ENCODE measurements at places on chromosomes 2 and 18.

- no peak for DNase-seq
Observed at GRCh38 chr2:26540961-26541360, 63.0 kb upstream of the OTOF start.

DNA sequence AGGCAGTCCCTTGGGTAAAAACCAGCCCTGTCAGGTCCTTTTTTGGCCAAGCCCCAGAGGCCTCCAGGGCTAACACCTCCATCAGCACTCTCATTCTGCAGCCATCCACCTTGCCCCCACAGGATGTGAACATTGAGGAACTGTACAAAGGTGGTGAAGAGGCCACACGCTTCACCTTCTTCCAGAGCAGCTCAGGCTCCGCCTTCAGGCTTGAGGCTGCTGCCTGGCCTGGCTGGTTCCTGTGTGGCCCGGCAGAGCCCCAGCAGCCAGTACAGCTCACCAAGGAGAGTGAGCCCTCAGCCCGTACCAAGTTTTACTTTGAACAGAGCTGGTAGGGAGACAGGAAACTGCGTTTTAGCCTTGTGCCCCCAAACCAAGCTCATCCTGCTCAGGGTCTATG, 7.3 kb downstream of the IL1F10 start:
- DNase-seq = no peak

- DNase-seq = no peak
Observed at GRCh38 chr2:17628349-17629261, 88.1 kb downstream of the VSNL1 start.

- DNase-seq = no peak
Observed at GRCh38 chr2:170999654-171000053, 70.6 kb downstream of the GORASP2 start.

GRCh38 chr2:51812138-51812866, 780.4 kb upstream of the NRXN1 start:
- DNase-seq = no peak

DNA sequence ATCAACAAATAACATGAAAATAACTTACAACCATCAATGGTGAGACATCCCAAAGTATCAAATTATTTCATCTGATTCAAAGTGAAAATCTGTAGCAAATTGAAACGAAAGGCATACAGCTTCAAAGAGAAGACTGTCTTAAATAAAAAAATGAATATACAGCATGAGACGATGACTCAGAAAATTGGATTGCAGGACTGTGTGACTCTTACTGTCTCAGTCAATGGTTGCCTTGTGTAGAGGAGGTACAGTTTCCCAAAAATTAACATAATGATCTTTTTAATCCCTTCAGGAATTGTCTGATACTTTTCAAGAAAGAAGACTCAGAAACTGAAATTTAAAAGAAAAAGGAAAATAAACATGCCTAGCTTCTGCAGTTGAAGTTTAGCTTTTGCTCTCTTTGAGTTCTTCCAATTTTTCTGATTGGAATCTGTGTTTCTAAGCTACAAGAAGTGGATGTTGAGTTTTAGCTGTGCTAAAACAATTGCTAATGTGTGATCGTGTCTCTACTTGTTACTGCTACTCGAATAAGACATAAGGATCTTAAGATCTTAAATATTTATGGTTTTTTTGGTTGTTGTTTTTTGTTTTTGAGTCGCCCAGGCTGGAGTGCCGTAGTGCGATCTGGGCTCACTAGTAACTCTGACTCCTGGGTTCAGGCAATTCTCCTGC, 41.1 kb upstream of the EPB41L3 start:
- DNase-seq = no peak

- DNase-seq = no peak
Observed at GRCh38 chr18:13493079-13493478, 233.3 kb downstream of the FAM210A start.

DNA sequence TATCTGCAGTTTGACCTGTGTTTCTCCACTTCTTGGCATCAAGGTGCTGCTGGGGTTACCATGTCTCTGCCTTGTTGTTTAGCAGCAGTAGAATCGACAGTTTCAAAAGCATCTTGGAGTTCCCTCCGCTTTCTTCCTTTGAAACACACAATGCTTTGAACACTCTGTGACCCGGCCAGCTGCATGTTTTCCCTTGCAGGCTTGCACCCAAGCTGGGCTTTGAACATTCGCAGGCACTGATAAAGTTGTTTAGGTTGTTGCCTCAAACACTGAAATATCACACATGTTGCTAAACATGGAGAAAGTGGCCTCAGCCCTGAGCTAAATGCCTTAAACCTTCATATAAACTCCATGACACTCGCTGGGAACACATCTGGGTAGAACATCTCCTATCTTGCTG, 251.7 kb downstream of the TSN start:
- DNase-seq = no peak

GRCh38 chr2:8606649-8607550, 75.0 kb upstream of the ID2 start:
- DNase-seq = no peak

DNA sequence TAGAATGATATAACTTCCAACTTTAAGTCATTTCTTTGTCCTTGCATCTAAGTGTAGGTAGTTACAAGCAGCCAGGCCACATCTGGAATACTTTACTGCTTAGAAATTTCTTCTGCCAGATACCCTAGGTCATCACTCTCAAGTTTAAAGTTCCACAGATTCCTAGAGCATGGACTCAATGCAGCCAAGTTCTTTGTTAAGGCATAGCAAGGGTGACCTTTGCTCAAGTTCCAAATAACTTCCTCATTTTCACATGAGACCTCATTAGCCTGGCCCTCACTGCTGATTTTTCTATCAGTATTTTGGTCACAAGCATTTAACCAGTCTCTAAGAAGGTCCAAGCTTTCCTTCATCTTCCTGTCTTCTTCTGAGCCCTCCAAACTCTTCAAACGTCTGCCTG, 7.8 kb upstream of the UGT1A9 start:
- no peak for DNase-seq

GRCh38 chr18:7723558-7723957, 156.4 kb downstream of the PTPRM start:
- no peak for DNase-seq

- DNase-seq = no peak
Observed at GRCh38 chr2:209162129-209162528, 261.7 kb upstream of the MAP2 start.

DNA sequence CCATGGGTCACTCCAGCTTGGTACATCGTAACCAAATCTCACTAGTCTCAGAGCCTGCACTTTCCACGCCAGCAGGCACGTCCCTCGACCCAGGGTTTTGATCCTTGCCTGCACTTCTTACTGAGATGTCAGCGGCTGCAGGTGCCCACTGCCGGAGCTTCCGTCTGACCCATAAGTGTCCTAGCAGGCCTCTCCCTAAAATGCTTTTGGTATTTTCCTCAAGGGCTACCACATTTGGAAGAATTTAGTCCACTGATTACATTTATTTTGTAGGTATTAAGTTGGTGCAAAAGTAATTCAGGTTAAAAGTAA, 175.0 kb upstream of the FBXO11 start:
- no peak for DNase-seq

GRCh38 chr2:5938566-5938896, 246.3 kb downstream of the SOX11 start:
- no peak for DNase-seq

DNA sequence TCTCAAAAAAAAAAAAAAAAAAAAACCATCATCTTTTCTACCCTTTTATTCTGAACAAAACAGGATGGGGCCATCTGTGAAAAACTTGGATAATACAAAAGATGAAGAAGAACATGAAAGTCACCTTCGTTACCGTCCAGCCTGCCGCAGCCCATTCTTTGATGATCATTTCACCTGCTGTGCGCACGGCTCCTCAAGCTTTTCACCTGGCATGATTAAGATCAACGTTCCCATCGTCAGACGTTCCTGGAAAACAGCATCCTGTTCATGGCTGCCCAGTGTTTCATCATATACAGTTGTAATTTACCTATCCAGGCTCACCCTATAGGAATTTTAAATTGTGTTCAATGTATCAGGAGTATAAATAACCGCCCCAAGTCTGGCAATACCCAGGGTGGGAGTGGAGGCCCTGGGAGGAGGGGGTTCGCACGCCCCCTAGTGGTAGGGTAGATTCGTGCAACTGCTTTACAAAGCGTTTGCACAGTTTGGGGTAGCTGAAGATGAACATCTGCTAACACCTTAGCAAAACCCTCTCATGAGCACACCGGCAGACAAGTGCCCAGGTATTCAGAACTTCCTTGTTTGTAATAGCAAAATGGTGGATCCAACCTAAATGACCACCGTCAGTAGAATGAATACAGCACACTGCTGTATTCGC, 49.0 kb upstream of the GLI2 start:
- no peak for DNase-seq

- no peak for DNase-seq
Observed at GRCh38 chr2:218216336-218216673, 684 bp upstream of the ARPC2 start.

DNA sequence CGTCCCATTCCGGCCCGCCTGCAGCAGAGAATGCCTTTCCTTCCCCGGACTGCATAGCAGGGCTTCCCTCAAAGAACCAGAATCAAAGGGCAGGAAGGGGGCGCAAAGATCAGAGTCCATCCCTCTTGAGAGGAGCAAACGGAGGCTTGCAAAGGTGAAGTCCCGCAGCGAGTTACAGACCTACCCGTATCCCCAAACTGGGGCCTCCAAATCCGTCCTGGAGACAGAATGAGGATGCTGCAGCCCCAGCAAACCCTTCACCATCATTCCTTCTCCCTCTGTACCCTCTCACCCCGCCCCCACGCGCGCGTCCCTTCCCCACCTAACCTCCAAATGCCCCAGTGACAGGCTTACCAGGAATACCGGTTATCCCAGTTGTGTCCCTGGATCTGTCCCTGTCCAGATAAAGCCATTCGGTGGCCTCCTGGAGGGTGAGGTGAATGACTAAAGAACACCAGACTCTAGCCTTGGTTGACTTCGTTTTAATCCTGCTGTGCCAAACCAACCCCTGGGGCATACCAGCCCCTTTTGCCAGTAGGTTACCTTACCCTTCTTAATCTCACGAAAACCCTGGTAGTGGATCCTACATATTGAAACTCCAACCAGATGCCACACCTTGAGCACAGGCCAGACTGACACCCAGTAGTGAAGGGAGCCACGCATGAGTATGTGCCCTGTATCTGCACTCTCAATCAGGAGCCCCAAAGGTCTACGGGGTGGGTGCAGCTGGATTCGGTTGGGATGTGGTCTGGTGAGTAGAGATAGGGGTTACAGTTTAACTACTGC, 961 bp upstream of the SLC40A1 start:
- no peak for DNase-seq

DNA sequence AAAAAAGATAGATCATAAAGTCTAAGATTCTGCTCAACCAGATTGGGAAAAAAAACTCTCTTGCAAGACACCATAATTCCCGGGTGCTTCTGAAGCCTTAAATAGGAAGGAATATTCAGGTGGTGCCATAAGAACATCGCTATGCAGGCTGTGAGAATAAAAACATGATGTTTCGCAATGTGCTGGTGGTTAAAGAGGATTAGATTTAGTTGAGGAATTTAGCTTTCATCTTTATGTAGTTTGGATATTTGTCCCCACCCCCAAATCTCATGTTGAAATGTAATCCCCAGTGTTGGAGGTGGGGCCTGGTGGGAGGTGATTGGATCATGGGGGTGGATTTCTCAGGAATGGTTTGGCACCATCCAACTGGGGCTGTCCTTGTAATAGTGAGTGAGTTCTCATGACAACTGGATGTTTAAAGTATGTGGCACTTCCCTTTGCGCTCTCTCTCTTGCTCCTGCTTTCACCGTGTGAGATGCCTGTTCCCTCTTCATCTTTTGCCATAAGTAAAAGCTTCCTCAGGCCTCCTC, 132.2 kb downstream of the AKAIN1 start:
- no peak for DNase-seq

DNA sequence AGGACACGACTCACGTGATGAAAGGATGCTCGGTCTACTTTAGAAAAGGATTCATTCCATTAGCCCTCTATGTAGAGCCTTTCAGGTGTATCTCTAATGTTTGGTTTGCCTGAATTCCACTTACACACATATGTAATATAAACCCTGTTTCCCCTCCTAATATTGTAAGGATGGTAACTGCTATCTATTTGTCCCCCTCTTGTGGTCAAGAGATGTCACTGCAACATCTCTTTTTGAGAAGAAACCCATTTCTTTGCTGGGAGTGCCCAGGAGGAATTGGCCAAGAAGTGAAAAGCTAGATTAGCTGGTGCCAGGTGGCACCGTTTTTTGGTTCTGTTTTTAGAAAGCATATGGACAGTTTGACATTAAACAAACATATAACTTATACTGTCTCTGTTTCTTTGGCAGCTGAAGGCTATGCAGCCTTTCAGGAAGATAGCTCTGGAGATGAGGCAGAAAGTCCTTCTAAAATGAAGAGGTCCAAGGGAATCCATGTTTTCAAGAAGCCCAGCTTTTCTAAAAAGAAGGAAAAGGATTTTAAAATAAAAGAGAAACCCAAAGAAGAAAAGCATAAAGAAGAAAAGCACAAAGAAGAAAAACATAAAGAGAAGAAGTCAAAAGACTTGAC, 41.2 kb downstream of the RALBP1 start:
- DNase-seq = no peak

DNA sequence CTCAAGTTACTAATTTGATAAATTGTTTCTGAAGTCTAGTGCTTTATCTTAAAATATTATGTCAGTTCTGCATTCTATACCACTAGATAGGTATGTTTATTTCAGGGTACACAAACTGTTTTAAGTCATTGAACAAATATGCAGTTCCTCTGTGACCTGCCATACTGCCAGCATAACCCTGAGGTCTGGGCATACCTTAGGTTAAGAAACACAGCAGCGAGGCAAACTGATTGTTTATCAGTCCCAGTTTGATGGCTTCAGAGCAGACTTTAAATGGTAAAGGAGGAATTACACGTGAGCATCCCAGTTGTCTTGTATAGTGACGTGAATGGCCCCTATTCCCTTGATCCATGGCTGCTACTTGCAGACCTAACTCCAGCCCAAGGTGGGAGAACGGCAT, 186.4 kb upstream of the LRRTM1 start:
- no peak for DNase-seq

GRCh38 chr2:224386876-224387275, 15.0 kb downstream of the FAM124B start:
- no peak for DNase-seq

GRCh38 chr2:162215162-162215561, 28.1 kb downstream of the FAP start:
- DNase-seq = no peak

GRCh38 chr2:180656455-180656847, 324.0 kb upstream of the UBE2E3 start:
- DNase-seq = no peak

- DNase-seq = no peak
Observed at GRCh38 chr18:50726960-50727589, 92.7 kb downstream of the MRO start.

DNA sequence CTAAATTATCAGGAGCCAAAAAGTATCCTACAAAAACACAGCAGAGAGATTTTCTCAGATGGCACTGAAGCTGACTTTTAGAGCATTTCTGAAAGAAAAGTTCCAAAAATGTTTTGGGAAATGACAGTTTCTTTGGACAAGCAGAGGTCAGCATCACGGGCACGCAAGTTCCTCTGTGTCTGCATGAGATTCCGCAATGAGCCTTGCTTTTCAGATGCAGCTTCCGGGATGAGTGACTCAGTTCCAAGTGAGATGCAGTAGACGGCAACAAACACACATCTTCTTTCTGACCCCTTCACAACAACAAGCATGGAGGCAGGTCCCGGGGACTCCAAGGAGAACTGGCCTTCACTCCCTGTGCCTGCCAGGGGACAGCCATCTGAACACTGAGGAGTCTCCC, 76.6 kb downstream of the EIPR1 start:
- no peak for DNase-seq
